ENCODE measurements at places on chromosomes 12 and 14.

DNA sequence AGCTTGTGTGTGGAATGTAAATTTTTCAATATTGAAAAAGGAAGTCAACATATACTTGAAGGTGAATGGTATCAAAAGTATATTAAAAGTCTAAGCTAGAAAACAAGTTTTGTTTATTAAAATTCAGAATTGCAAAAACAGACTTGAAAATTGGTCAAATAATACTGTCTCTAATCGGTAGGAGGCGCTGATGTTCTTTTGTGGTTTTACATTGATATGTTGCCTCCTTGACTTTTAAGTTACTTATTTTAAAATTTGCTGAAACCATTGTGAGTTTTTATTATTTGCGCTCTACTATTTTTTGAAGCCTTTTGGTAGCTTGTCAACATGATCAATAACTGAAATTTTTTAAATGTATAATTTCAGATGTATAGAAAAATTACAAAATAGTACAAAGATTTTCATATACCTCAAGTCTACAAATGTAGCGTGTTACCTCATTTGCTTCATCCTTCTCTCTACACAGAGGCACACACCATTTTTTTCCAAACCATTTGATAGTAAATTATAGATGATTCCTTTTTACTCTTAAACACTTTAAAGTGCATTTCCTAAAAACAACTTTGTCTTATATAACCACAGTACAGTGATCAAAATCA, 6.9 kb downstream of the RTRAF start:
- DNase-seq, result no peak

DNA sequence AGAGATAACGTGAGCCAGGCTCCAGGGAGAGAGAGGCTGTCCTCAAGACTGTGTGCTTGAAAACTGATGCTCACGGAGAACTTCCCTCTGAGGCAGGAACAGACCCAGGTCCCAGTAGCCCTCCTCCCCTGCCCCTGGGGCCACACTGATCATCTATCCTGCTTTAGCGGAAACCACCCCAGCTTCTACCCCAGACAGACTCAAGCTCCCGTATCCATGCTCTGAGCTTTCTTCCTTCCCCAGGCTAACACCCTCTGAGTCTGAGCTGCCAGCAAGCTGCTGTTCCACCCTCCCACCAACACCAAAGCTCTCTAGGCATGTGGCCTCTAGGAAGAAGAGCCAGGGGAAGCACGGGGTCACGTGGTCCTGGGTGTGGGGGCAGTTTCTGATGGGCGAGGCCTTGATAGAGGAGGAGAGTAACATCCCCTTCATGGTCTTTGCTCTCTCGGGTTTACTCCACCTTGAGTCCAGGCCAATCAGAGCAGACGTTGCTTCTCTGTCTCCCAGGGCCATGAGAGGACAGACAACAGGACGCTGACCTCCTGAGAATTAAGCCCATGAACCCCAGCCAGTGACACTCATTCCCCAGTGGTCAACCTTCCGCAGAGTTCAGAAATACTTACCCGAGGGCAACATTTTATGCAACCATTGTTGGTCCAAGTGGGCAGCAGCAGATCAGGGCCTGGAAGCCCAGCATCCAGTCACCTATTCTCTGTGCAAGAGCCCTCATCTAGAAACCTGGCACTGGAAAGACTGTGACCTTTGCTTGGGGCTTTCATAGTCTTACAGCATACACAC, 1.4 kb downstream of the PCK2 start:
- DNase-seq, result no peak

GRCh38 chr12:19675361-19675760, 236.1 kb downstream of the AEBP2 start:
- no peak for DNase-seq

DNA sequence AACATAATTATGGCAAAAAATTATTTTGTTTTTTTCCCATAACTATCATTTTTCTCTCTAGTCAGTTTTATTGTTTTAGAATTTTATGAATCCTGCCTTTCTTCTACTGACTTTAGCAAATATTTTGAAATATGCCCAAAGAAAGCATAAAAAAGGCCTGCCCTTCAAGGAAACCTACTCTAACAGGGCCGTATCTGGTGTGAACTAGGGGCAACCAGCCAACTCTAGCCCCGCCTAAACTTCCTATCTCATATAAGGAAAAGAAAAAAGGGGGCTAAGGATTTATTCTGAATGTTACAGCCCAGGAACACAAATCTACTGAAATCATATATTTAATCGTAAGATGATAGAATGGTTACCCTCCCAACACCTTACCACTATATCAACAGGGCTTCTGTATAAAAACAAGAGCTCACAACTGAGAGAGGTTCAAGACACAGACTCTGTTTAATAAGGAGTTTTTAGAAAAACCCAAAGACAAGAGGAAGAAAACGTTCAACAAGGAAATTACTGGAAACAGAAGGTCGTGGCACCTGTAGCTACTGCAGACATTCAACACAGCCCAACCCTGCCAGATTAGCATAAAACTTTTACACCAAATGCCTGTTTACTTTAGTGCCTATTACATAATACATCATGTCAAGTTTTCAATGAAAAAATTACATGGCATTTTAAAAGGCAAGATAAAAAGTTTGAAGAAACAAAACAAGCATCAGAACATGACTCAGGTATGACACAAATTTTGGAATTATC, 12.9 kb upstream of the EPYC start:
- no peak for DNase-seq

GRCh38 chr12:115343601-115344000, 659.6 kb upstream of the TBX3 start:
- no peak for DNase-seq

DNA sequence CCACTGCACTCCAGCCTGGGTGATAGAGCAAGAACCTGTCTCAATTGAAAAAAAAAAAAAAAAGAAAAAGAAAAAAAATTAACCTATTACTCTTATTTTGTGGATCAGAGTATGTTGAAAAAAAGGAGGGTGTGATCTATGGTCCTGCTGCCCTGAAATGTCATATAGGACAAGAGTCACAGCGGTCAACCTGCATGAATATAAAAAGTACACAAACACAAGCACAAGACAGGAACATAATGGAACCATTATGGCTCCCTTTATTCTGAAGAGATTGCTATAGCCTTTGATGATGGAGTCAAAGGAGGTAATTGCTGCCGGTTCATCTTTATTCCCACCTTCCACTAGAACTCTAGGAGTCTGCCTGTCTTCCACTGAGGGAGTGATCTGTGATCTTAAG, 96.9 kb downstream of the NTN4 start:
- no peak for DNase-seq

DNA sequence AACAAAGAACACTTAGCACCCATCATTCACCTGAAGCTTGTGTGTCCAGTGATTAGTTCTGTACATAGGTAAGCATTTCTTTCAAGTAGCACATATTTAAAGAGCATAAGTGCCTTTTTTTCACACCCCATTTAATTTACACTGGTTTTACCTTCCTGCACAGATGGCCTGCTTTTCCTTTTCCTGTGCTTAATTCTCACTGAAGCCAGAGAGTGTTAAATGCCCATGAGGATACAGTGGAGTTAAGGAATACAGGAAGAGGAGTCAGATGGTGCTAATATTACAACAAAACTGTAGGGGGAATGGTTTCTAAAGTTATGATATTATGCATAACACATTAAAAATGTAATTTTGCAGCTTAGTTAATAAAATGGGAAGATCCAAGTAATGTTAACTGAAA, 31.0 kb upstream of the SLC38A1 start:
- DNase-seq, result no peak

DNA sequence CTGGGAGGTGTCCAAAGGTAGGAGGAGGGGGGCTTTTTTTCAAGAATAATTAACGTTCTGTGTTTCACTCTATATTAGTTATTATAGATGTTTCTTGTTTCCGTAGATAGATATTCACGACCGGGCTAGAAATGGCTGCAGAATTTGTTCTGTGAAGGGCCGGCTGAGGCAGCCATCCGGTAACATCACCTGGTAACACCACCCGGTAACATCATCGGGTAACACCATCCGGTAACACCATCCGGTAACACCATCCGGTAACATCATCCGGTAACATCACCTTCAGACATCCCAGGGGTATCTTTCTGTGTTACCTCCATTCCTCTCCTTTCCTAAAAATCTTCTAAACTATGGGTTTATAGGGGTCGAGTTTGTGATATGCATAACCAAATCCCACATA, 1336.7 kb upstream of the TMEM132C start:
- no peak for DNase-seq

- DNase-seq, result peak; percentile 30
These were observed 283.3 kb upstream of the PWP1 start for GRCh38 chr12:107402041-107403022.

DNA sequence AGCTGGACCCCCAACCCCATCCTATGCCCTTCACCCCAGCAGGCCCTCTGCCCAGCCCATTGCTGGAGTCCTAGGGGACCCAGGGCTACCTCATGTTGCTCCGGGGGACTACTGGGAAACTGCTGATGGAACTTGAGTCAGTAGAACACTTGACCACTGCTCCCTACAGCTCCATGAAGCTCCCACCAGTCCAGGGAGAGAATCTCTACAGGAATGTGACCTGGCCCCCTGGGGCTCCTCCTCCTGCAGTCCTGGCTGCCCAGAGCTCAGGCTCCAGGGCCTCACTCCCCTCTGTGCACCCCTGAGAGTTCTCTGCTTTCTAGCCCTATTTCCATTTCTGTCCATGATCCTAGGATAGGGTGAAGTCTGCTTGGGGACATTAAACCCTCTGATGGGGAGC, 10.8 kb upstream of the AQP2 start:
- no peak for DNase-seq

GRCh38 chr12:80264386-80264785, 165.0 kb downstream of the OTOGL start:
- no peak for DNase-seq

GRCh38 chr14:105945896-105946295, 419.5 kb downstream of the TMEM121 start:
- DNase-seq, result no peak

DNA sequence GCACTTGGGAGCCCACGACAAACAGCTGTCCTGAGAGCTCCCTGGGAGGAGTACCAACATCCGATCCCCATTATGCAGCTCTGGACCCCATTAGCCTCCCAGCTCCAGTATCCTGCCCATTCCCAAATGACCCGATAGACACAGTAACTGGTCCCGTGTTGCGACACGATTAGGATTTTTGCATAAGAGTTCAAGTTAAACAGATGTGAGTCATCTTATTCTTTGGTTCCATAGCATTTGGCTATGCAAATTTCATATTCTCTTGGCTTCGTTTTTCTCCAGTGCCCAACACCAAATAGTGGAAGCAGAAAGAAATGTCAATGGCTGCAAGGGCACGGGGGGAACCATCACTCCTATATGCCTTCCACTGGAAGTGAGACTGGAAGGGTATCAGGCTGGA, 43.0 kb upstream of the LRRC10 start:
- DNase-seq, result no peak

- DNase-seq, result no peak
These were observed 25.9 kb downstream of the ACTN1 start for GRCh38 chr14:68953196-68953555.

DNA sequence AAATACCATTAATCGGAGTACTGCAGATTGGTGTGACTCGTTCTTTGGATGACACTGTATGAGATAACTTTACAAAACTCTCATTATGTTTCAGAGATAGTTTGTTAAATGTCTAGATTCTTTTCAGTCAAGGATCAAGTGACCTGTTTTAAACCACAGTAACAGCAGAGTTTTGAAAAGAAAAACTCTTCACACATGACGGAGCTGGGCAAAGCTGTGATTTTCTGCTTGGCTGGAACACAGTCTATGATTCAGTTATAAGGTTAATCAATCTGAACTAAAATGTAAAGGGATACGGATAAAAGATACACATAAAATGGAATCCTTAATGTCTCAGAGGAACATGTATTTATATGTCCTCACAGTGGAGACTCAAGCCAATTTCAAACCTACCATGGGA, 573.2 kb downstream of the PRKD1 start:
- DNase-seq, result no peak

DNA sequence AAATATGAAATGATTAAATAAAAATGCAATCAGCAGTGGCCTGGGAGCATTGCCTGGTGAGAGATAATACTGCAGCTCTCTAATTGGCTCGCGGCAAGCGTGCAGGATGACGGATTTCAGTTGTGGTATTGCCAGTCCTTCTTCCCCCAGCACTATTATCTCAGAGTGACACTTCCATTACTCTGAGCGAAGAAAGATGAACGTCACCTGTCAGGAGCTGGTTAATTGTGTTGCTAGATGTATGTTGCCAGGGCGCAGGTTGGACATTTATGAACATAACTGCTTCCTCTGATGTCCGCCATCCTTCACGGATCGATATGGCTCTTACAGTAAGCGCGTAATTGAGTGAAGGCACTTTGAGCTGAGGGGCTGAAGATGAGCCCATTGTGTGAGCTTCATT, 374.9 kb downstream of the PDZRN4 start:
- no peak for DNase-seq

DNA sequence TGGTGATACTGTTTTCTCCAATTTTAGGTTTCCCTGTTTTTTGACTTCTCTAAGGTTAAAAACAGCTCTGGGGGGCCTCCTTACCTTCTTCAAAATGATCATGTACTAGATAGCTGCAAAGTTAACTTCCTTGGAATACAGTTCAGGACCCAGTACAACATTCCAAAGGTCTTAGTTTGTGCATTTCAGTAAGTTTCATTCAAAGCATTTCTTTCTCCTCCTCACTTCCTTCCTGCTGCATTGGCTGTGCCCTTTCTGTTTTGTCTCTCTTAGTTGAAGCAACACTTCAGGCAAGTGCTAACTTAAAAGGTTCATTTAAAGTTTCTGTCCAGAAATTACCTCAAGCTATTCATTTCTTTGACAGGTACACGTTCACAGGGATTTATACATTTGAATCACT, 95.7 kb downstream of the SCN8A start:
- no peak for DNase-seq

DNA sequence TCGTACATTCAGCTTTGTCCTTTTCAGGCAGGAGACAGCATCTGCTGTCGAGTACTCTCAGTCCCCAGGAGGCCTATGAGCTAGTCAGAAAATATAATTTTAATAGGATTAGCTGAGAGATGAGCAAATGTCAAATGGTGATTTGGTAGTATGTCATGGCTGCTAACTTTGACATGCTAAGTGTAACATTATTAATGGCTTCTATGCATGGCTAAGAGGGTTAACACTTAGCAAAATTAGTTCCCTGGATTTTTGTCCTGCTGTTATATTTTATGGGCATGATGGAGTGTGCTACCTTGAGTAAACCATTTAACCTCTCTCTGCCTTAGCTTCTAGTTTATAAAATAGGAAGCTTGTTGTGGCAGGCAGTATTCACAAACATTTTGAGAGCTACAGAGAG, 2.9 kb upstream of the PCNX1 start:
- no peak for DNase-seq

All from activated T-cell treated with anti-CD3 and anti-CD28 coated beads for 1 hour (primary cell).